ENCODE measurements at places on chromosomes 1 and 21.

DNA sequence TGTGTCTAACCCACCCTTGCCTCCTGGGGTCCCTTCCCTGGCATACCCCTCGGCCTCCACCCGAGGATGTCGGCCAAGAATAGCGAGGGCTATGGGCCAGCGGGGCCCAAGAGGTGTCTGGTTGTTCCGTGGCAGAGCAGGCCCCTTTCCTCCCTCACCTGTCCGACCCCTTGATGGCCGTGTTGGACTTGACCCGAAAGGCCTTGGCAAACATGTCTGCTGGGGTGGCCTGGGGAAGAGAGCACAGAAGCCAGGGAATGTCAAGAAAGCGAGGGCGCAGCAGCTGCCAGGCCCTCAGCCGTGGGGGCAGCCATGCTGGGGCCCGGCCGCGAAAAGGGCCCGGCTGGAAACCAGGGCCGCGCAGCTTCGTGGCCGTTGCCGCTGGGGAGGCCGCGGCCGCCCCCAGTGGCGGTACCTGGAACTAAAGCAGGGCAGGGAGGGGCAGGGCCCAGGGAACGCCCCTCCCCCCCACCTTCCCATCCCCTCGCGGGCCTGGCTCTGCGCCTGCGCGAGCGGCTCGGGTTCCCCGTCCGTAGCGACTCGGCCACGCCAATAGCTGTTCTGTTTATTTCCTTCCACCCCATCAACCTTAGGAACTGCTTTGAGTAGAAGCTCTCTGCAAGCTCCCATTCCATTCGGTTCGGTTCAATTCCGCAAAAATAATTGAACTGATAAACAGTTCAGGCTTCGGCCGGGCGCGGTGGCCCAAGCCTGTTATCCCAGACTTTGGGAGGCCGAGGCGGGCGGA is at the start of gene EIF2D:
TSS of gene EIF2D (minus strand) at position 337 of the 748 bp plus-strand sequence. CDS start at position 214, 123 bp downstream.
- peaks cover 45% of the 10 kb centered on the region for H3K36me3 ChIP-seq
- peaks cover 41% of the 10 kb centered on the region for H3K4me1 ChIP-seq
- H3K27ac ChIP-seq: peak within 1 kb of the TSS; percentile 90
- DNase-seq: peak; percentile 97
- H3K27me3 ChIP-seq: no peaks in the 10 kb centered on the region

DNA sequence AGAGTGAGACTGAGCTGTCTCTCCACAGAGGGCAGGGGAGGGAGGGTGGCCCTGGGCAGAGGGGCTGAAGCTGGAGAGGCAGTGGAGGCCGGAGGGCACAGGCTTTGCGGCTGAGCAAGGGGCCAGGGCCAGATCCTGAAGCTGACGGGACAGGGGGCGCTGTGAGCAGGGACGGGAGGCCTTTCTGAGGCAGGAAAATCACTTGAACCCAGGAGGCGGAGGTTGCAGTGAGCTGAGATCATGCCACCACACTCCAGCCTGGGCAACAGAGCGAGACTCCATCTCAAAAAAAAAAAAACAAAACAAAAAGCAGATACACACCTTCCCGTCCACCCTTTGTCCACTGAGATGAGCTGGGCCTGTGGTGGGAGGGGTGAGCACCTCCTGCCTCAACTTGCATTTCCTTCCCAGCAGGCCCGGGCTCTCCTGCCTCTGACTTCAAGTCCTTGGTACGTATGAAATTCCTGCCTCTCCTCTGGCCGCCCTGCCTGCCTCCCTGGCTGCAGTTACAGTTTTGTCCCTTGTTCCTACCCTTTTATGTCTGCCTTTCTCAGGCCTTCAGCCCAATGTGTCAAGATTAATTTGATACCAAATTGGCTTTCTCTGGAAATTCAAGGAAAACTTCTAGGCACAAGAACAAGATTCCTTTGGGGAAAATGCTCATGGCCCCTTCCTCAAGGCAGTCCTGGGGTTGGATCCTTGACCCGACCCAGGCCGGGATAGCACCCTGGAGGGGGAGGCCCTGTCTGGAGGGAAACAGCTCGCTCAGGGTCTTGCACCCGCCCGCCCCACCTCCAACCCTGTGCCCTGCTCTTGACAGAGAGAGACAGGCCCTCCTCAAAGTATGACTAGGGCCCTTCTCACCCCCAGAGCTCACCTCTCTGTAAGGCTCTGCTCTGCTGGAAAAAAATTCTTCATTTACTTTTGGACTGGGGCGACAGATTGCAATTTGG is 11.2 kb upstream of the ADAMTSL4 start:
- no peak overlapping the region for H3K27ac ChIP-seq
- H3K36me3 ChIP-seq: no peaks in the 10 kb centered on the region
- DNase-seq: no peak
- no peaks in the 10 kb centered on the region for H3K4me1 ChIP-seq

DNA sequence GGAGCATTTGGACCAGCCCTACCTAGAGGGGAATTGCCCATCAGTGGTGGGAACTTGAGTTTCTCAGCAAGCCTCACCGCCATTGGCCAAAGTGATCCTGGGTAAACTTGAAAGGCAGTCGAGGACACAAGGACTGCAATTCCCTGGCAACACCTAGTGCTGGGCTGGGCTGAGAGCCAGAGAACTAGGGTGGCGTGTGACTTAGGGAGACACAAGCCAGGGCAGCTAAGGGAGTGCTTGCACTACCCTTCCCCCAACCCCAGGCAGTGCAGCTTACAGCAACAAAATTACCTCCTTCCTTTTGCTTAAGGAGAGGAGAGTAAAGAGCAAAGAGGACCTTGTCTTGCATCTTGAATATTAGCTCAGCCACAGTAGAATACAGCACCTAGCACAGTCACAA is 176.9 kb upstream of the PRMT6 start:
- H3K27me3 ChIP-seq: no peaks in the 10 kb centered on the region
- no peak overlapping the region for H3K27ac ChIP-seq
- no peak for DNase-seq
- no peak overlapping the region for H3K4me3 ChIP-seq
- no peaks in the 10 kb centered on the region for H3K4me1 ChIP-seq
- H3K36me3 ChIP-seq: no peaks in the 10 kb centered on the region

GRCh38 chr1:171600862-171601261 is 21.2 kb upstream of the MYOCOS start:
- no peak for DNase-seq
- H3K27me3 ChIP-seq: no peaks in the 10 kb centered on the region
- peaks cover 2% of the 10 kb centered on the region for H3K4me1 ChIP-seq
- H3K36me3 ChIP-seq: peaks cover 21% of the 10 kb centered on the region

DNA sequence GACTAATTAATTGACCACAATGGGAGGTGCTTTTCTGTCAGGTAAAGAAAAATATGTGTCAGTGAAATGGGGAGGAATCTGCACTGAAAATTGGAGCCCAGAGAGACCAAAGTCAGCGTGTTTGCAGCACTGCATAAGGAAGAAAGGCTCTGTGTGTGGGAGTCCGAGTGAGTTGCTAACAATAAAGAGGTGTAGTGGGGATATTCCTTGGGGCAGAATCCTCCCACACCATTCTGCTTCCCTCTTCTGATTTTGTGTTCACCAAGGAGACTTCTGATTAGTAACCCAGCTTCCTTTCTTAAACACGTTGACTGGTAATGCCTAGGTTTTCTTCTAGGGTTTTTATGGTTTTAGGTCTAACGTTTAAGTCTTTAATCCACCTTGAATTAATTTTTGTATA is 240.5 kb downstream of the RPS6KC1 start:
- no peak overlapping the region for H3K27ac ChIP-seq
- no peaks in the 10 kb centered on the region for H3K27me3 ChIP-seq
- DNase-seq: no peak
- no peaks in the 10 kb centered on the region for H3K4me1 ChIP-seq

DNA sequence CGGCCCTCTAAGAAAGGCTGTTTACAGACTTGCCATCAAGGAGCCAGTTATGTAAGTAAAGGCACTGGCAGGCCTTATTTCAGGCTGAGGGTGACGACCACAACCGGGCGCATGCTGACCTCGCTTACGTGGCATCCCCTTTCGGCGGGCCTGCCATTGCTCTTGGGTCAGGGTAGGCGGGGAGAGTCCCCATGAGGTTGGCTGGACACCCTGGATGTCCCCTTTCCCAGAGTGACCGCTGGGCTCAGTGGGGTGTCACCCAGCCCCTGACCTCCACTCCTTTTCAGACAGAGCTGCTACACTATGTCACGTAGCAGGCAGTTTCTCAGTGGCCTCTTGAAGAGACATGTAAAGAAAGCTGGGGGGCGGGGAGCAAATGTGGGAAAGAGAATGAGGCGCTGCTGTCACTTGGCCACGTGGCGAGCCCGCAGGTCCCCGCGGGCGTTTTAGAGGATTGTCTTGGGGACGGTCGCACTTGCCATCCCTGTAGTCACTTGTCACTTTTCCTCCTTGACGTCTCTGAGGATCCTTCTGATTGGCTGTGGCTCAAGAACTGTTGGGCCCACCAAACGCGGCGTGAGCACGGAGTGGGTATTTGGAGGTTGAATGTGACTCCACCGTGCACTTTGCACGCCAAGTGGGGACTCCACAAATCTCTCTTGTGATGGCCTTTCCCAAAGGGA is 42.2 kb downstream of the SLC37A1 start:
- no peak overlapping the region for H3K27ac ChIP-seq
- H3K27me3 ChIP-seq: no peaks in the 10 kb centered on the region
- peaks cover 64% of the 10 kb centered on the region for H3K36me3 ChIP-seq
- DNase-seq: no peak

DNA sequence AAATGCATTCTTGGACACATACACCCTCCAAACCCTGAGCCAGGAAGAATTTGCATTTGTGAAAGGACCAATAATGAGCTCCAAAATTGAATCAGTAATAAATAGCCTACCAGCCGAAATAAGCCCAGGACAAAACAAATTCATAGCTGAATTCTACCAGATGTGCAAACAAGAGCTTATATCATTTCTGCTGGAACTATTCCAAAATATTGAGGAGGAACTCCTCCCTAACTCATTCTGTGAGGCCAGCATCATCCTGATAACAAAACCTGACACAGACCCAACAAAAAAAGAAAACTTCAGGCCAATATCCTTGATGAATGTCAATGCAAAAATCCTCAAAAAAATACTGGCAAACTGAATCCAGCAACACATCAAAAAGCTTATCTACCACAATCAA is 6.7 kb downstream of the SPRR2E start:
- H3K4me3 ChIP-seq: no peak overlapping the region
- H3K27me3 ChIP-seq: peaks cover 36% of the 10 kb centered on the region
- H3K36me3 ChIP-seq: no peaks in the 10 kb centered on the region
- no peak for DNase-seq
- H3K4me1 ChIP-seq: no peaks in the 10 kb centered on the region

GRCh38 chr1:217953922-217954321 is 322.8 kb downstream of the SPATA17 start:
- H3K27me3 ChIP-seq: no peaks in the 10 kb centered on the region
- no peaks in the 10 kb centered on the region for H3K4me1 ChIP-seq
- H3K27ac ChIP-seq: no peak overlapping the region
- H3K4me3 ChIP-seq: no peak overlapping the region

Data from activated T-cell treated with anti-CD3 and anti-CD28 coated beads, Interleukin-2, amount 50 U/mL, for 24 hours (primary cell).